ENCODE measurements at places on chromosomes 1 and 21.

DNA sequence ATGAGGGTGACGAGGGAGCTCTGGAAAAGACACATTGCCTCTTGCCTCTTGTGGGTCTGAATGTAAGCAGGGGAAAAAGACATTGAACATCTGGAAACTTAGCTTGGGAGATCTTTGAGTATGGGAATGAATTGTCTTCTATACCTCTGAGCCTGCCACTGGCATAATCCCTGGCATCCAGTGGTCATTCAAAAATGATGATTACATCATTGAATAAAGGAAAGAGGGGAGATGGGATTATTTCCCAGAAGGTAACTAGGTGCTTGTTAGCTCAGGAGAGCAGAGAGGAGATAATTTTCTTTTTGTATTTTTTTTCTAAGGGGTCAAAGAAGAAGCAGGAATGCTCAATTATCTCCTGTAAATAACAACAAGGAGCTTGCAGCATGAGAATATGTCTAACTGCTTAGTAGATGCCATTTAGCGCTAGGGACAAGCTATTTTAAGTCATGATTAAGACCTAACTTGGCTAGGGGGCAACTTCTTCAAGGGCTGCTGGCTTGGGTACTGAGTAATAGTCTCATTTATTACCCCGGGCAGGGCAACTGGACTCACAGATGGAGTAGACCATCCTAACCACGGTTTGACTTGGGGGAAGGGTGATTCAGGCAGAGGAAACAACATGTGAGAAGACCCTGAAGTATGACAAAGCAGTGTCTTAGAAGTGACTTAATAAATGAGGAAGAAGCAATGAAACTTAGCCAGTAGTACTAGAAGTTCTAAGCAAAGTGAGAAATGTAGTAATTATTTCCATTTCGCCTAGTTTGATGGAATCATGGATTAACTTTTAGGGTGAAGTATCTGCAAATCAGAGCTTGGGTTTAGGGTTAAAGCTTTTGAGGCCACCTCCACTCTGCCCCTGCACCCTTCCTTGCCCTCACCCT is 11.0 kb upstream of the XCL2 start:
- DNase-seq: no peak

- DNase-seq: no peak
These were observed 110.2 kb downstream of the FCRL5 start for GRCh38 chr1:157442065-157442464.

GRCh38 chr1:16348414-16349182 is 3.7 kb downstream of the FBXO42 start:
- DNase-seq: peak; percentile 81

DNA sequence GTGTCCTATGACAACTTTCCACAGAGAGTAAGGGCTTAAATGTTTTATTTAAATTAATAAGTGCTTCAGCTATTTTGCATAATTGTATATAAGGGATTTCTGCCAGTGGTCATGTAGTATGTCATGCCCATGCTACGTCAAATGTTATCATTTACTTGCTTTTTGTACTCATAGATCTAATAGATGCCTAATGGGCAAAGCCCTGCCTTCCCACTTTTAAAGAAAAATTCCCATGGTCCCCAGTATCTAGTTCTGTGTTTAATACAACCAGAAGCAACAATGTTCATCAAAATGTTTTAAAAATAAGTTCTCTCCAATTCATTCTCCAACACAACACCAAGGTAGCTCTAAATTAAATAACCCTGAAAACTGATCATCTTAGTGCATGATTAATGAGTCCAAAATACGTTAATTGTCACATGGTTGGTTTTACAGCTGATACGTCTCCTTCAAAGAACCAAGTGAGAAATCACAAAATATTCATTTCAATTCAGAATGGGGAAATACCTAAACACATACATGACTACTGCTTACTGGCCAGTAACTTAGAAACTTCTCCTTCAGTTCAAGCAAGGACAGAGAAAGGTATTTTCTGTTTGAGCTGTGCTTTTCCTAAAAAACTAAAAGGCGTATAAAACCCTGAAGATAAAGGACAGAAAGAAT is 49.1 kb upstream of the SDC3 start:
- DNase-seq: no peak

DNA sequence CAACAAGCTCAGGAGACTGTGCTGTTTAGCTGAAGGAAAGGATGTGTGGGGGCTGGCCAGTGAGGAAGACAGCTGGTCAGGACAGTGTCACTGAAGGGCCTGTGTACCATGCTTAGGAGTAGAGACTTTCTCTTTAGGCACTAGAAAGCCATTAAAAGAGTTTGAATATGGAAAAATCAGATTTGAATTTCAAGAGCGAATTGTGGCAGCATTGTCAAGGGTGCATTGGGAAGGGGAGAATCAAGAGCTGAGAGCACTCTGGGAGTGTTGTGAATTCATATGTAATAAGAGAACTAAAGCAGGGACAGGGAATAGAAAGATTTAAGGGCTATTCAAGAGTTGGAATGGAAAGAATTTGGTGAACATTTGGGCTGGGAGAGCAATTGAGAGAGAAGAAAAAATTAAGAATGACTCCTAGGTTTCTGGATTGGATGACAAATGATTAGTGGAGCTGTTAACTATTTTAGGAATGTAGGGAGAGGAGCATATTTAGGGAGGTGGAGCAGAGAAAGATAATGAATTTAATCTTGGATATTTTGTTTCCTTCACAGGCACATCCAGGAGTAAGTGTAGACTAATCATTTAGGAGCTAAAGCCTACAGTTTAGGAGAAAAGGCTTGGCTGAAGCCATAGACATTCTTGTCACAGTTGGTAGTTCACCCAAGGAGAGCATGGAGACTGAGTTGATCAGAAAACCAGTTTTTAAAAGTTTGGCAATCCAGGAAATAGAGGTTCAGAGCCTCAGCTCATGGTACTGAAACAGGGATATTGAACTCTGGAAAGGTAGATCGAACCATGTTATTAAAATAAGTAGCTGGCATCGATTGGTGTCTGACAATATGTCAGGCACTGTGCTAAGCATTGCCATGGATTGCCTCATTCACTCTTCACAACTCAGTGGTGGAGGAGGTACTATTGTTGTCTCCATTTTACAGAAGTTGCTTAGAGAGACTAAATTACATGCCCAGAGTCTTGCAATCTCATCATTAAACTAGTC is 23.1 kb upstream of the TOR3A start:
- DNase-seq: peak; percentile 69

DNA sequence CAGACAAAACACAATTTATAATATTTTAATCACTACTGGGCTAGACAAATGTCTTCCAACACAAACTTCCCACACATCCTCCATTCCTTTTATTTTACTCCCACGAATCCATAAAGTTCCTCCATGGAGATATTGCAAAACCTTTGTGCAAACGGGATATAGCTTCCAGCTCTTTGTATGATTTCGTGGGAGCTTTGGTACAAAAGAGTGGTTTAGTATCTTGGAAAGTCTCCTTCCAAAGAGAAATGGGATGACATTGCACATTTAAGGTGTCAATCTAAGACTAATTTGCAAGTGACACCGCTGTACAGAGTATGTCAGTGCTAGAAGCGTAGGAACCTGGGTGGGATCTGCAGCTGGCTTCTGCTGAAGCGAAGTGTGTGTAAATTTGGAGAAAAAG is 455.2 kb upstream of the RUNX1 start:
- DNase-seq: no peak

DNA sequence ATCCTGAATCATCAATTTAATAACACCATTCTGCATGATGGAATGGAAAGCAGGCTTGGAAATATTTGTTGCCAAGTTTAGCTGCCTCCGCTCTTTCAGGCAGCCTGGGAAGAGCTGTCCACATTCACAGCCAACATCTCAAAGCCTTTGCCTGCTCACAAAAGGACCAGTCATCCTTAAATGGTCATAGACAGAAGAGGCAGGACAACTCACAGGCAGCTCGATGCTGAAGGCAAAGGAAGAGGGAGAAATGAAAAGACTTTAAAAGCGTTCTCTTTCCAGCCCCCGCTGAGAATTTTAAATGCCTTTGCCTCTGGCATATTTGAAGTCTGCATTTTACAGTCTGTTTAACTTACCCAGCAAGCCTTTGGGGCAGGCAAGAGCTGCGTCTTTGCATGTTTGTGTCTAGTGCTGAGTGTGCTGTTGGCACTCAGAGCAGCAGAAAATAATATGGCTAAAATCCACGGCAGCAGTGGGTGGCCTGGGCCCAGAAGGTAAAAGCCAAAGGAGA is 68.9 kb downstream of the NMNAT2 start:
- peak; percentile 59 for DNase-seq

GRCh38 chr1:180343921-180344769 is 114.1 kb downstream of the LHX4 start:
- no peak for DNase-seq

GRCh38 chr1:204139952-204140351 is 11.9 kb downstream of the ETNK2 start:
- no peak for DNase-seq

DNA sequence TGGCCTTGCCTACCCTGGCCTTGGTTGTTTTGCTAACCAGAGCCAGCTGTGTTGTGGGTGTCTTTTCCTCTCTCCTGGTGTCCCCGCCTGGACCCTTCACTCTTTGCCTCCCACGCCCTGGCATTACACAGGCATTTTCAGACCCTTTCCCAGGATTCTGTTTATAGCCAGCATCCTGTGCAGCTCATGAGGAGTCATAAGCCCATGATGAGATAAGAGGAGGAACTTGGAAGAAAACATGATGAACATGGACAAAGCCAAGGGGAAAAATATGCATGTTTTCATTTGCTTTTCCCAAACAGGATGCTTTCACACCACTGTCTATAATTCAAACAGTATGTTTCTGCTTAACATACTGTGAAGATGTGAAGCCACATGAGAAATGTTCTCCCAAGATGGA is 18.7 kb upstream of the WARS2 start:
- peak; percentile 60 for DNase-seq

DNA sequence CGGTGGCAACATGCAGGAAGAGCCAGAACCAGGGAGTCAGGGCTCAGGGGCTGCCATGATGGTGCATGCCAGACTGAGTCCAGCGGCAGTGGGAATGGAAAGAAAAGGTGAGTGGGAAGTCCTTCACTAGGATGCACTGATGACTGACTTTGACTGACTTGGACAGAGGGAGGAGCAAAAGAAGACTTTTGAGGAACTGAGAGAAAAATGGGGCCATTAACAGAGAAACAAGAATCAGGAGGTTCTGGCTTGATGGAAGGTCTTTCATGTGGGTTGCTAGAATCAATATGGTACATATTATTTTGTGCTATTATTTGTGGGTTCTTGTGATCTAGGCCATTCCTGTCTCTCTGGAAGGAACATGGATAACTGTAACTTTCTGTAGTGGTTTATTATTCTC is 454.6 kb upstream of the PROX1 start:
- DNase-seq: no peak

DNA sequence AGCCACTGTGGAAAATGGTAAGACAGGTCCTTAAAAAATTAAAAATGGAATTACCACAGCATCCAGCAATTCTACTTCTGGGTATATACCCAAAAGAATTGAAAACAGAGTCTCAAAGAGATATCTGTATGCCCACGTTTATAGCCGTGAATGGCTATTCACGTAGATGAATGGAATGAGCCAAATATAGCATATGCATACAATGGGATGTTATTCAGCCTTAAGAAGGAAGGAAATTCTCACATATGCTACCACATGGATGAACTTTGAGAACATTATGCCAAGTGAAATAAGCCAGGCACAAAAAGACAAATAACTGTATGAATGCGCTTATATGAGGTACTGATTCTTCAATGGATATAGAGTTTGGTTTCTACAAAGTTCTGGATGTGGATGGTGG is 134.5 kb upstream of the KCNE2 start:
- DNase-seq: no peak

GRCh38 chr1:170010443-170010842 is 64.1 kb downstream of the KIFAP3 start:
- peak; percentile 23 for DNase-seq

- DNase-seq: no peak
These were observed 21.5 kb downstream of the DHCR24 start for GRCh38 chr1:54865238-54866073.

DNA sequence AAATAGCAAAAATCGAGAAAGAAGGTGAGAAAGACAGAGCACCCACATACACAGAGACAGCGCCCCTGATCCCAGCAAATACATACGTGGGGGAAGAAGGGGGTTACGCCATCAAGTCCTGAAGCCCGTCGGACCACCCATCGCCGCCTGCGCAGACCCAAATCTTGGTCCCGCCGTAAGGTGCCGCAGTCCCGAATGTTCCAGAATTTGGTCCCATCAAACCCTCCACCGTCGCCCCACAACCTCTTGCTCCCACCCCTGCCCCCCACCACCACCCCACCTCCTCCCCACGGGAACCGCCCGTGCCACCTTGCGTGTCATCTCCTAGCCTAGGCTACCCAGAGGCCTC is 71.7 kb downstream of the CD46 start:
- no peak for DNase-seq

GRCh38 chr1:54126271-54126815 is 26.5 kb downstream of the CDCP2 start:
- DNase-seq: no peak

DNA sequence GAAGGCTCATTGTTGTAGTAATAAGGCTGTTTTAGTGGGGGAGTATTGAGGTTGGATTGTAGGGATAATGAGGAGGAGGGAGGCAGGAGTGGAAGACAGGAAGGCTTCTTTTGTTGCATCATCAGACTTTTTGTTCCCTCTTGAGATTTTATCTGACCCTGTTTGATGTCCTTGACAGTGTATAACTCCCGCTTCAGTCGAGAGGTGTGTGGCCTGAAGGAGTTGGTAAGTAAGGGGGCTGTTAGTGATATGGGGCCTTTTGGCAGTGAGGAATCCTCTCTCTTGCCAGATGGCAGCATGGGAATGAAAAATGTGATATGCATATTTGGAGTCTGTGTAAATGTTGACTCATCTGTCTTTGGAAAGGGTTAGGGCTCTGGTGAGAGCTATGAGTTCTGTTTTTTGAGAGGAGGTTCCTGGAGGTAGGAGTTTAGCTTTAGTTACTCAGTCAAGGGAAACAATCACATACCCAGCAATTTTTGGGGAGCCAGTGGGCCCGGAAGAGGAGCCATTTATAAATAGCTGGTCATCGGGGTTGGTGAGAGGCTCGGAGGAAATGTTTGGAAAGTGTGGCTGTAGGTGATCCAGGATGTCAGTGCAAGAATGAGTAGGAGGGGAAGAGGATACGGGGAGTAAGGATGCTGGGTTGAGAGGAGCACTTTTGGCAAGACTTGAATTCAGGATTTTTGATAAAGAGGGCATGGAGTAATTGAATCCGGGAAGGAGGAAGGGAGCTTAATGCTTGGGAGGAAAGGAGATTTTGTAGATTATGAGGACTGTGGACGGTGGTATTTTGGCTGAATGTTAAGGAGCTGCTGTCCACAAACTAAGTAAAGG is 136.7 kb upstream of the ETV3 start:
- DNase-seq: peak; percentile 10

GRCh38 chr1:150322310-150322709 is 977 bp downstream of the PRPF3 start:
- no peak for DNase-seq

GRCh38 chr1:217072926-217073325 is 349.7 kb upstream of the ESRRG start:
- no peak for DNase-seq

DNA sequence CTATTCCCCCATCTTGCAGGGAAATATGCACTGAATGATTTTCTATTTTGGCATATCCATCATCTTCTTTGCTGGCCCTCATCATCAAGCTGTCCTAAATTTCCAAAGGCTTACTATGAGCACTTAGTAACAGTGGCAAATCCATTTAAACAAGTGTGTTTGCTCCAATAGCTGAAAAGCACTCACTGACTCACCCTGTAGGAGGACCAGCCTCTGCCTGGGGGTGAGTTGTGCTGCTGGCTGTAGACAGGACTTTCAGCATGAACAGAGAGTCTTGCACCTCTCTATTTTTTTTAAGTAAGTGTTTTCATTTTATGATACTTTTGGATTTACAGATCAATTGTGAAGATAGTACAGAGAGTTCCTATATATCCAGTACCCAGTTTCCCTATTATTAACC is 97.3 kb downstream of the SLC35F3 start:
- DNase-seq: no peak

Measured in AG08395 (cell line).